ENCODE measurements at places on chromosomes 3 and 15.
A peak's percentile ranks its signal among the peaks of the same experiment; 100 is the strongest.

DNA sequence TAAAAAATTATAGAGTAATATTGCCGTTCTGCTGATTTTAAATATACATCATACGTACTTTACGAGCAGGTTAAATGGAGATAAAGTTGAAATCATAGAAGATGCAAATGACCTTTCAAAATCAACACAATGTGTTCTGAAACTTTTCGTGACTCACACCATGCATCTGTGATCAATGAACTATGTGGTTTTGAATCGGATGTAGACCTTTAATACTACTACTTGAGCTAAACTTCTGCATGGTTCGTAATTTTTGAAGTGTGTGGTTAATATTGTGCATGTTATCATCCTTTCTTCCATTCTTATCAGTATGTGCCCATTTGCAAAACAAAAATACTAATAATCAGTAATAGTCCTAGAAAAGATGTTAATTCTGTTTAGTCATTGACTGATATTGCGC lies 58.9 kb downstream of the GASK1A start:
- DNase-seq = peak; percentile 14

GRCh38 chr15:74170875-74171578 lies 2.5 kb upstream of the ISLR start:
- DNase-seq = no peak

GRCh38 chr3:119401503-119402440 lies 61.6 kb downstream of the TMEM39A start:
- no peak for DNase-seq

GRCh38 chr3:53702776-53703530 lies 143.3 kb downstream of the CHDH start:
- DNase-seq = no peak

DNA sequence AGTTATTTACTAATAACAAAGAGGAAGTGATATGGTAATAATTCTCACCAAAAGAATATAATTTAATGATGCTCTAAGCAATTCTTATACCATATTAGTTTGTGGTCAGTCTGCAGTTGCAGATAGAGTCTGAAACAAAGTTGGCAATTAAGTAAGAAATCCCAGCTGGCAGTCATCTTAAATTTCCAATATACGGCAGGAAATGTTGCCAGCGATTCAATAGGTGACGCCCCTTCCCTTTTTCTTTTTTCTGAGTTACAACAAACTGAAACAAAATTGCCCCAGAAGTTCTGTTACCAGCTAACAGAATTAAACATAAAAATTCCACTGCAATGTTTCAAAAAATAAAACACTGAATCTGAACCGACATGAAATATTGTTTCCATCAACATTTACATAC lies 26.7 kb downstream of the LRRFIP2 start:
- no peak for DNase-seq

- no peak for DNase-seq
These were observed 25.9 kb downstream of the RFTN1 start for GRCh38 chr3:16487511-16488175.

- no peak for DNase-seq
These were observed 297.6 kb downstream of the TBC1D5 start for GRCh38 chr3:17444865-17445264.

DNA sequence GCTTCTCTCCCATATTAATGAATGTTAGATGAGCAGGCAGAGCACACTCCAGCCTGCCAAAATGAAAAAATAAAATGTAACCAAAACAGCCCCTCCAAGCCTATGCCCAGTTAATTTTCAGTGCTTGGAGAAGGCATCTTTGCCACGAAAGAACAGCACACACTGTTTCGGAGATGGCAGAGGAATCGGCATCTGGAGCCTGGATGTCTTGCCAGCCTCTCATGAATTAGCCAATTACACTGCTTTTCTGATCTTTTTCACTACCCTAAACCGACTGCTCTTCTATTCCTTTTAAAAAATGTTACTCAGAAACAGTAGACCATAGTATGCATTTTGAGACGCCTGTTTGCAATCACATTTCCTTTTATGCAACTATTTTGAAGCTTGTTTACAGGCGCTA lies 249.6 kb downstream of the TLE3 start:
- DNase-seq = no peak

All from CD4-positive, alpha-beta T cell treated with Interferon alpha-2 for 1 hour (primary cell).